GM13977 (cell line): ENCODE measurements at places on chromosomes 1 and 21.

DNA sequence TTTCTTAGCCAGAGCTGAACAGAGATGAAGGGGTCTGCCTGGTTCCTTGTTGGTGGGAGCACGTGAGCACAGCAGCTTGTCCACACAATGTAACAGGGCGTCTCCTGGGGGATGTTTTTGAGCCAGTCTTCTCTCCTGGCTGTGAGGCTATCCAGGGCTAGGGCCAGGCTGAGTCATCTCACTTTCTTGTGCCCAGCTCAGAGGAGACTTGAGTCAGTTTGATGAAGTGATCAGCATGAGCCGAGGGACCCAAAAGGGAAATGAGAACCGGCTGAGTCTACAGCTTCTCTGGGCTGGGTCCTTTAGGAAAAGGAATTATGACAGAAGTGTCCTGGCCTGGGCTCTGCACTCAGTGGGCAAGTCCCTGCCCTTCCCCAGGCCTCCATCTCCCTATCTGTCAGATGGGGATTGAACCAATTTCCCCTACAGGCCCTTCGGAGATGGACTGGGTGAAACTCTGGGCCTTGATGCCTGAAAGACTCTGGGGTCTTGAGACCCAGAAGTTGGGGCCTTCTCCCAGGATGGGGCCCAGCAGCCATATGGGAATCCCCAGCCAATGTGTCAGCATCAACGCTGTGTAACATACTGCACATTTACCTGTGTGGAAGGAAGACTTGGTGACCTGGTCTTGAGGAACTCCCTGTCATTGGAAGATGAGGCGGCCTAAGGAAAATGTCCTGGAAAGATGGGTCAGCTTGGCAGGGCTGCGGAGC is 36.6 kb downstream of the DMRTB1 start:
- no peak for DNase-seq

GRCh38 chr1:180291004-180291403 is 60.9 kb downstream of the LHX4 start:
- no peak for DNase-seq

DNA sequence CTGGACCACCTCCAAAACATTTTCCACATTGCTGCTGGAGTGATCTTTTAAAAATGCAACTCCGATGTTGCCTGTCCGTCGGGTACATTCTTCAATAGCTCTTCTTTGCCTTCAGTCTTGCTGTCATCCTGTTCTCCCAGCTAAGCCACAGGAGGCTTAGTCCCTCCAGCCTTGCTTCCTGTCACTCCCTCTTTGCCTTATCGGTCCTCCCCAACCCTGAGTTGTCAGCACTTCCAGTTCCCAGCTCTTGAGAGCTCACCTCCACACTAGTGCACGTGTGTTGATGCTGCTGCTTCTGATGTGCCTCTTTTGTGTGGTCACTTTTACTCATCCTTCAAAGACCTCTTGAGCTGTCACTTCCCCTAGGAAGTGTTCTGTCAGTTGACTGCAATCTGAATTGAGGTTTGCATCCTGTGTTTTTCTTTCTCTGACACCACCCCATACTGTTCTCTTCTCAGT is 15.3 kb downstream of the UCK2 start:
- DNase-seq: no peak

DNA sequence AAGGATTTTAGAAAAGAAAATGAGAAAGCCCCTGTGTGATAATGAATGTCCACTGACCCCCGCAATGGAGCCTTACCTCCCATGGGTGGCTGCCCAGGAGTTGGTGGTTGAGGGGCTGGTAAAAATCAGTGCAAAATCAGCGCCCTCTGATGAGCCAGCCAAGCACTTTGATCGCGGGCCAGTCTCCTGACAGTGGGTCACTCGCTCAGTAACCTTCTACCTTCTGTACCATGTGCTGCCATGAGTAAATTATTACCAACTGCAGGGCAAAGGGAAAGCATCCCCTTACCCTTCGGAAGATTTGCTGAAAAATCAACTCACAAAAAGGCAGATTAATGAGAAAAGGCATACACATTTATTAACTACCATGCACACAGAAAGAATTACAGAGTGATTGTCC is 58.8 kb downstream of the KCNK1 start:
- DNase-seq: no peak

GRCh38 chr1:185500001-185500626 is 183.1 kb upstream of the IVNS1ABP start:
- no peak for DNase-seq

DNA sequence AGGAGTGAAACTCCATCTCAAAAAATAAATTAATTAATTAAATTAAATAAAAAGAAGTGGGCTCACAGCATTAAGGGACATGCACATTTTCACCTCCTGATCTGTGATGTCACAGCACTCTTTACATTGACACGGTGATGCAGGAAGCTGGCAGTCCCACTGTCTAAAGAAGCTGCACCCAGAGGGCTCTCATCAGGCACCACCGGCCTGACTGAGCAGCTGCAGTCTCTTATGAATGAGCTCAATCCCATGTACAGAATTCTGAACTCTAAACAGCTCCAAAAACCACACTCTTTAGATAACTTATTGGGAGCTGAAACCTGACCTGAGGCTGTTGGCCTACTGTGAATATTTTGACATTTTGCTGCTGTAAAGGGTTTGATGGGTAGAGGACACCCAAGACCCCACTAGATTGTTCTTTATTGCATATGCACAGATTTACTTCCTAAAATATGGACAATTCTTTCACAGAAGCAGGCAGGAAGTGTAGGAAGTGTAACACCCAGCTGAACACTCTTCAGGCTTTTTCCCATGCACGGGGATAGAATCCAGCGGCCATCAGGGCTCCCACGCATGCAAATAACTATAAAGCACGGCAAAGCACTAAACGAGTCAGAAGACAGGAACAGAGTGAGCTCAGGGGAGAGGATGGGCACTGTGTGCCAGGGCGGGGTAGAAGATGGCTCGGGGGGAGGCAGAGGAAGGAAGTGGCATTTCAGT is 46.2 kb downstream of the L1TD1 start:
- DNase-seq: no peak

GRCh38 chr1:163387146-163387545 is 65.4 kb downstream of the NUF2 start:
- DNase-seq: no peak

- no peak for DNase-seq
These were observed 9.0 kb downstream of the CLDN19 start for GRCh38 chr1:42730988-42731387.

DNA sequence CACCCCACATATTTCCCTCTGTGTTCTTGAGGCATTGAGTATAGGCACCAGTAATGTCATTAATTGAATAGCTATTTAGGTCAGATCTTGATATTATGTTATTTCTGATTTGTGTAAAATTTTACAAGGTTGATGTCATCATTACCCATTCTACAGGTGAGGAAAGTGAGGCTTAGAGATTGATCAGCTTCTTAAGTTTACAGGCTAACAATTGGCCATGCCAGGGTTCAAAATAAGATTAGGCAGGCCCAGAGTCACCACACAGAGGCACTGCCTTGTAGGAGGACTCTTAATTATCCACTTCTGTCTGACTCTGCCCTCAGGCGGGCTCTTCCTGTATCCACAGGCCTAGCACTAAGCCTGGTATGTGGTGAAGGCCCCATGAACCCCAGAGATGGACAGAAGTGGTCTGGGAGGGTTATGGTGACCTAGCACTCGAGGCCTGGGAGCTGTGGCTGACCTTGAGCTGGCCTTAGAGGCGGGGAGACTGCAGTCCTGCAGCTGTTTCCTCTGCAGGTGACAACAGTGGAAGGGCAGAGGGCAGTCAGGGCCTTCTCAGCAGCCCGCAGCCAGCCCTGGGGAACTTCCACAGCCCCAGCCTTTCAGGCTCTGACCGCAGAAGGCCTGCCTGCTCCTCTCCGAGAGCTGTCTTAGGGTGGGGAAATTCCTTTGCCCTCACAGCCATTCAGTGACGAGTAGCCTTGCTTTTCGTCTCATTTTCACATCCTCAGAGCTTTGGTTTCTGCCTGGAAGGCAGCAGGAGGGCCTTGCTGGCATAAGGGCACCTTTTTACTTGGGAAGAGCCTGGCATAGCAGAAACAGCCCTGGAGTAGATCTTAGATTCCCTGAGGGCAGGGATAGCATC is 12.2 kb downstream of the ZDHHC18 start:
- peak; percentile 82 for DNase-seq

DNA sequence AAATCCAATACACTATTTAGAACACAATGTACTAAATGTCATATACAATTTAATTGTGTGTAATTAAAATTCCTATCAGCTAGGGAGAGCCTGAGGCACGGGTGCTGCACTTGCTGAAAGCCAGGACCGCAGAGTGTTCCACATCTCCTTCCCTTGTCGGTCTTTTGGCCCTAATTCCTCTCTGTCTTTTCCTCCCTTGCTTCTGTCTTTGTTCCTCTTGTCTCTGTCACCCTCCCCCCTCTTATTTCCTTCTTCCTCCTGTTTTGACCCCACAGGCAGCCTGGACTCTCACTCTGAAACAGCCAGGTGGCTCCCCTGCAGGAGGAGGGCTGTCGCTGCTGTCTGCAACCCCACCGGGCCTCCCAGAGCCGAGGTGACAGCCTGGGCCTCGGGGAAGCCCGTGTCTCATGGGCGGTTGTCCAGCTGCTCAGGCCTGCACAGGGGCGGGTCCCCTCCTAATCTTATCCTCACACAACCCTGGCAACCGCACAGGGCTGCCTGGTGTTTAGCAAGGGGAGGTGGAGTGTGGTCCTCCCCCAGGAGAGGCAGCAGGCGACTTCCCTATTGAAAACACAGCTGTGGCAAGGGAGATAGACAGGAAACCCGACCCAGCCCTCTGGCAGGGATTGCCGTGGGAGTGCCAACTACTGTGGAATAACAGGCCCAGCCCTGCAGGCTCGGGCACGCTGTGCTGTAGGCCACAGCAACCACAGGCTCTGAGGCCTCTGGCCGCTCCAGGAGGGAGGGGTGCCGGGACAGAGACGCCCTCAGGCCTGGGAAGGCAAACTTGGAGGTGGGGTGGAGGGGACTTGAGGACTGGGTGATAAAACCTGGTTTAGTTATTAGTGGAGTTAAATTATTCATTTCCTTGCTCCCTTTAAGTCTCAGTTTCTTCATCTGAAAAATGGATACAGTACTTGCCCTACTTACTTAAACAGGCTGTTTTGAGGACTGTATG is 68.8 kb upstream of the WDR26 start:
- peak; percentile 90 for DNase-seq

- no peak for DNase-seq
These were observed 43.5 kb downstream of the STYXL2 start for GRCh38 chr1:167137332-167137781.

- no peak for DNase-seq
These were observed 245.6 kb upstream of the ADAMTS5 start for GRCh38 chr21:27212441-27212840.

DNA sequence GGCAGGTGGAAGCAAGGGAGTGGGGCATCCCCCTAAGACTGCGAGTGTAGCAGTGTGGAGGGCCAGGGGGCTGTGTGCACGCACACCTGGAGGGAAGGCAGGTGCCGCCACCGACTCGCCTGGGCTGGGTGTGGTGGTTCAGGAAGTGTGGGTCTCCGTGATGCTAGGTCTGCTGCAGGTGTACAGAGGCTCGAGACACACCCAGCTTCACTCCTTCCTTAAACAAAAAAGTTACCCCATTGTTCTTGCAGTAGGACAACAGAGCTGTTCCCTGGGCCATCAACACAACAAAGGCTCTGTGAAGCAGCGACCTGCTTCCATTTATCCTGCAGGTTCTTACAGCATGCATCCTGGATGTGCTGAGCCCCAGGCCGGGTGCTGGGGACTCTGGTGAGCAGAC is 100.4 kb upstream of the TMEM51 start:
- no peak for DNase-seq

DNA sequence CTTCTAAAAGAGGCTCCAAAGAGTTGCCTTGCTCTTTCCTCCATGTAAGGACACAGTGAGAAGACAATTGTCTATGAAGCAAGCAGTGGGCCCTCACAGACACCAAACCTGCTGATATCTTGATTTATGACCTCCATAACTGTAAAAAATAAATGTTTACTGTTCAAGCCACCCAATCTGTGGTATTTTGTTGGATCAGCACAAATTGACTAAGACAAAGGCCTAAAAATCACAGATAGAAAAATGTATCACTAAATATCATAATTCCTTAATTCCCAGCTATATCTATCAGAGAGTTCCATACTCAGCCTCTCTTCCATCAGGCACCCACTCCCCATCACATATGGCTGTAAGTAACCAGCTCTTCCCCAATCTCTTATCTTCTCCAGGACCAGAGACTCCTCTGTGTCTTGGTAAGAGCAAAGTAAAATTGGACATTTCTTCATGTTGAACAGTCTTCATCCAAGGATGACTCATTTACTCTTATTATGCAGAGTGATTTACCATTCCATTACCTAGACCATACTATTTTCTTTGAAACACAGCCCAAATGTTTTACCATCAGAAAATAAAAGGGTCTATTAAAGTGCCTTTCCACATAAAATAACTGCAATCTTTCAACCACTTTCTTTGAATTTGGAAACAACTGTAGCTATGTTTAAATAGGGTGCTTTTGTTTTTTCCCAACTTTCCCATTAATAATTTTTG is 503.6 kb downstream of the MRPL39 start:
- no peak for DNase-seq

DNA sequence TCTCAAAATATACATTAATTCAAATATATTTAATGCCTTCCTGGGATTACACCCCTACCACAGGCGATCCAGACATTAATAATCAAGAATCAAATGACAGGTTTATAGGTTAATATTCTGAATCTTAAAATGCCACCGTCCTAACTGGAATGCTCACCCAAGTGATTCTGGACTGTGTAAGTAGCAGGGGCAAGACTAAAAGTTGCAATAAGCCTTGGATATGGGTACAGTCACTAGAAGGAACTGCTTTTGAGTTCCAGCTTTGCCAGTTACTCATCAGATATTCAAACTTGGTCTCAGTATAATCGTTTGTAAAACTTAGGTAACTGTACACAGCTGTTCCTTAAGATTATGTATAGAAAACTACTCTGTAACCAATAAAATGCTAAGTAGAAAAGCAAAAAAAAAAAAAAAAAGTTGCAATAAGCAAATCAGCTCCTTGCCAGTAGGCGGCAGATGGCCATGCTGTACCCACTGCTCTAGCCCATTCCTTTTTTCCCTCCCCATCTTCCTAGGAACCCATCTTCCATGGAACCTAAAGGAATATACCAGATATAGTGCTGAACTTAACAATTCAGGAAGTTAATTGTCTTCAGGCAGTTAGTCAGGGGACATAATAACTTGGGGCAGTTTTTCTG is 10.5 kb downstream of the RO60 start:
- DNase-seq: no peak

DNA sequence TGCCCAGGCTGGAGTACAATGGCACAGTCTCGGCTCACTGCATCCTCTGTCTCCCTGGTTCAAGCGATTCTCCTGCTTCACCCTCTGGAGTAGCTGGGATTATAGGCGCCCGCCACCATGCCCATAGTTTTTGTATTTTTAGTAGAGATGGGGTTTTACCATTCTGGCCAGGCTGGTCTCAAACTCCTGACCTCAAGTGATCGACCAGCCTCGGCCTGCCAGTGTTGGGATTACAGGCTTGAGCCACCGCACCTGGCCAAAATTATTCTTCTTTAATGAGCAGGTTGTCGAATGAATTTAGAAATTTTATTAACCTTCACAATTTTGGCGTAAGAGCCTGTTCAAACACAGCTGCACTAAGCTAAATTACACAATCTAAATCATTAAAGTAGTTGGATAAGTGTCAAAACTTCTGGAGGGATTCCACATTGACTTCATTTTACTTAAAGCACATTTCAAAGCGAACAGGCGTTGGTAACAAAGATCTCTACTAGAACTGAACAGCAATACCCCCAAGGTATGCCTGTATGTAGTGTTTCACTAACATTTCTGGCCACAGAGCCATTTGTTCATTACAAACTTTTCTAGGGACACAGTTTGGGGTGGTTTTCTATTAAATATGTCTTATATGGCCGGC is 5.2 kb upstream of the CTH start:
- DNase-seq: no peak
